ENCODE measurements at places on chromosomes 16 and 17. TPM values are rescaled to one million over a fixed set of nuclear protein-coding genes. Genes with fewer than 3 reads are reported as not detected.

PCGF2 gene
- total RNA-seq: not detected

WNT9B gene
- total RNA-seq: not detected

TSNAXIP1 gene
- total RNA-seq: 0.62 TPM

KRT27 gene
- not detected for total RNA-seq

MAFG gene
- total RNA-seq: 15.4 TPM

MEOX1 gene
- 6.0 TPM for total RNA-seq

HOXB1 gene
- total RNA-seq: not detected

Measured in T-helper 17 cell (primary cell).